ENCODE measurements at places on chromosomes 2 and 18. TPM values are rescaled to one million over a fixed set of nuclear protein-coding genes. Genes with fewer than 3 reads are reported as not detected.

ACTR1B gene
- total RNA-seq: 68.6 TPM

ZNF521 gene
- 48.9 TPM for total RNA-seq

SKOR2 gene
- not detected for total RNA-seq

MYO1B gene
- total RNA-seq: 111 TPM

ASPRV1 gene
- 0.16 TPM for total RNA-seq

COBLL1 gene
- 3.6 TPM for total RNA-seq

SH3BP4 gene
- total RNA-seq: 24.6 TPM

CNGA3 gene
- total RNA-seq: not detected

ZNF385B gene
- not detected for total RNA-seq

TEKT4 gene
- total RNA-seq: not detected

TMEM131 gene
- 13.9 TPM for total RNA-seq

ARHGAP25 gene
- total RNA-seq: 11.7 TPM

ABCG8 gene
- total RNA-seq: not detected

SOX11 gene
- under 0.01 TPM for total RNA-seq

GALM gene
- 5.0 TPM for total RNA-seq

DUSP2 gene
- total RNA-seq: 0.49 TPM

SAG gene
- total RNA-seq: not detected

REG3A gene
- not detected for total RNA-seq

TDRD15 gene
- total RNA-seq: not detected

ALPG gene
- not detected for total RNA-seq

LRRC30 gene
- total RNA-seq: not detected

THOC1 gene
- 16.2 TPM for total RNA-seq

GREB1L gene
- total RNA-seq: 1.3 TPM

NEU4 gene
- total RNA-seq: not detected

PPP1R1C gene
- total RNA-seq: 0.25 TPM

DGUOK gene
- 22.3 TPM for total RNA-seq

FBXO36 gene
- total RNA-seq: 1.5 TPM

NPAS2 gene
- total RNA-seq: 1.1 TPM

C1QL2 gene
- not detected for total RNA-seq

CD207 gene
- 0.16 TPM for total RNA-seq

CDKL4 gene
- 0.19 TPM for total RNA-seq

PLCL1 gene
- total RNA-seq: 2.0 TPM

Data from bladder microvascular endothelial cell (primary cell).